ENCODE measurements at places on chromosomes 3 and 15.

DNA sequence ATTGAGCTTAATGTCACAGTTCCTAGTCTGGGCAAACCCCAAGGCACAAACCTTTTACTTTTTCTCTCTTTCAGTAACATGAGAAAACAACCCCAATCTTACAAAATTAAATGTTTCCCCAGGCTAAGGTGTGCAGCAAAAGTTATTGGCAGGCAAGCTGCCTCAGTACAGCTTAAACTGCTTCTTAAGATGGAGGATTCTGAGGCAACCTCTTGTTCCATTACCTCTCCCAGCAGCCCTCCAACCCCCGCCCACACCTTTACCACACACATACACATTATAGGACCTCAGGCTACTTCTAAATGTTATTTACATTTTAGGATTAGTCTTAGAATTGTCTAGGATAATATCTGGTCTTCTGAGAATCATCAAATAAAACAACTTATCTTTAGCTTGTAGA is 22.3 kb upstream of the CBLB start:
- DNase-seq: no peak

GRCh38 chr3:171320750-171321558 is 139.3 kb downstream of the TNIK start:
- DNase-seq: peak; percentile 94

DNA sequence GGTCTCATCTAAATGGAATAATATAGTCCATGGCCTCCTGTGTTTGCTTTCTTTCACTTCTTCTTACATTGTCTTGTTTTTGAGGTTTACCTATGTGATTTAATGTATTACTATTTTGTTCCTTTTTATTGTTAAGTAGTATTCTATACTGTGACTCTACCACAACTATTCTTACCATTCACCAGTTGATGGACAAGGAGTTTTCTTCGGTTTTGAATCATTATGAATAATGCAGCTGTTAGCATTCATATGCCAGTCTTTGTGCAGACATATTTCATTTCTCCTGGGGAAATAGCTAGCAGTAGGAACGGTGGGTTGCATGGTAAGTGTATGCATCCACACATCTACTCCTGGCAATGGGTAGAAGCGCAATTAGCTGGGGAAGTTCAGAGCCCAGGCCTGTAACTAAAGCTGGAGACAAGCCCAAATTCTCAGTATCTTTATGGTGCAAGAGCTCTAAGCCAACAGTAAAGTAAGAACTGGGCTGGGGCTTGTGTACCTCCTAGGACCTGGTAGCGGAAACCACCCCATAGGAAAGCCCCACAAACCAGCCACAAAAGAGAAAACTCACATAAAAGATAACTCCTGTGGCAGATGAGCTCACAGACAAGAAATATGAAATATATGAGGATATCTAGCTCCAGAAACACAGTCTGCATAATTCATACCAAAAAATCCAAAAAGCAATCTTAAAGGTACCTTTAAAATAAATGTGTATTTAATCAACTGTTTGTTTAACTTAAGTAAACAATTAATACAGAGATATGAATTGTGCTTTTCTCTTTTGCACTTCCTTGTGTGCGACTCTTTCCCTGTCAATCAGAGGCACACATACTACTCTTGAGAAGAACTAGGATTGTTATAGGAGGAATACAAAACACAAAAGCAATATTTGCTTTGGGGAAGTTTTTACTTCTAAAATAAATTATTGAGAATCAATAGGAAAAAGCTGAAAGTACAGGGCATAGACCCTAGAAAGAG is 2.7 kb upstream of the CSTA start:
- DNase-seq: no peak

DNA sequence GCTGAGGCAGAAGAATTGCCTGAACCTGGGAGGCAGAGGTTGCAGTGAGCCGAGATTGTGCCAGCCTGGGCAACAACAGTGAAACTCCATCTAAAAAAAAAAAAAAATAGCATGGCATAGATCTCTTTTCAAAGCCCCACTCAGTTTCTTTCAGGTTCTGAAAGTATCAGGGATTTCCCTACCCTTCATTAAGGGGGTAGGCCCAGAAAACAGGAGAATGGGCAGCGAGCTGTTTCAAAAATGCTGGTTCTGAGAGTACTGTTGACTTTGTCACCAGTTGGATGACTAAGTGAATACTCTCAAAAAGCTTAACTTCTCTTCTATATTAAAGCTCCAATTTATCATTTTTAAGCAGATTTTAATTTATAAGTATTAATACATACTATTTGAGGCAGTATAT is 72.8 kb downstream of the ARHGAP31 start:
- DNase-seq: no peak

GRCh38 chr3:105649480-105649879 is 219.3 kb downstream of the CBLB start:
- DNase-seq: no peak

GRCh38 chr3:188822411-188822810 is 349.4 kb upstream of the TPRG1 start:
- no peak for DNase-seq

GRCh38 chr15:63319065-63319464 is 41.7 kb downstream of the APH1B start:
- no peak for DNase-seq

DNA sequence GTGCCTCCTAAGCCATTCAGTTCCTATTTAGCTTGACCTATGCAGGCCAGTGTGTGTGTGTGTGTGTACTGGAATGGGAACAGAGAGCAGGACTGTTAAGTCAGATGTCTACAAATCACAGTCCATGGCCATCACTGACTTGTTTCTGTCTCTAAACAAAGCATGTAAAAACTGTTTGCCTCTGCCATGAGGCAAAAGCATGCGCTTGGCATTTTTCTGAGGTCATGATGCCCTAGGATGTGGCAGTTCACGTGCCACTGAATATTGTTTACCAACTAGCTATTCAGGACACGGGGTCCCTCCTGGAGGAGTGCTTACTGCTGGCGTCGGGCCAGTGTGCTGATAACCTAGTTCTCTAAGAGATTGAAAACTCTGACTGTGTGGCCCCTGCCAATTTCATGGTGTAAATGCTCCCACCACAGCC is 8.2 kb upstream of the ATP13A3 start:
- no peak for DNase-seq

DNA sequence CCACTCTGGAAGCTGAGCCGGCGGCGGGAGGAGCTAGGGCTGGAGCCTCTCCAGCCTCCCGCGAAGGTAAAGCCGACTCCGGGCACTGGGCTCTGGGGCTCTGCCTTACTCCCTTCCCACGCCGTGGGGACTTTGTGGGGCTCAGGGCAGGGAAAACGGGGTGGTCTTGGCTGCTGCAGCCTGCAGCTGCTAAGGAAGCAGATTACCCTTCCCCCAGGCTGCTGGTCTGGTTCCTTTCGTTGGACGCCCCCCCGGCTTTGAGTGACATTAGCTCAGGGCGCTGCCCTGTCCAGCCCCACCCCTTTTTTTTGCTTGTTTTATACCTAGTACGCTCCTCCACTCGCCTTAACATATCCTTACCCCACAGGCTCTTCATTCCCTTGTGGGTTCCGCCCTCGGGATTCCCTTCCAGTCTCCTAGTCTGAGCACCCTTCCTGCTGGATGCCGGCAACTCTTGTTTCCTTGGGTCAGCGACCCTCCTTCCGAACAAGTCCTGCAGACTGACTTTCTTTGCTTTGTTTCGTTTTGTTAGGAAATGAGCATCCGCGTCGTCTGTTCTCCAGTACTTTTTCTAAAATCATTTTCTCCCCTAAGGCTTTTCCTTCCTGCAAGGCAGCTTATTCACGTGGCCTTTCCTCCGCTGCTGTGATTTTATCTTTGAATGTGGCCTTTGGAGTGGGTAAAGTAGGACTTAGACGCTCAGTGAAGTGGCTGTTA is 551 bp downstream of the DNAJC13 start:
- peak; percentile 53 for DNase-seq

DNA sequence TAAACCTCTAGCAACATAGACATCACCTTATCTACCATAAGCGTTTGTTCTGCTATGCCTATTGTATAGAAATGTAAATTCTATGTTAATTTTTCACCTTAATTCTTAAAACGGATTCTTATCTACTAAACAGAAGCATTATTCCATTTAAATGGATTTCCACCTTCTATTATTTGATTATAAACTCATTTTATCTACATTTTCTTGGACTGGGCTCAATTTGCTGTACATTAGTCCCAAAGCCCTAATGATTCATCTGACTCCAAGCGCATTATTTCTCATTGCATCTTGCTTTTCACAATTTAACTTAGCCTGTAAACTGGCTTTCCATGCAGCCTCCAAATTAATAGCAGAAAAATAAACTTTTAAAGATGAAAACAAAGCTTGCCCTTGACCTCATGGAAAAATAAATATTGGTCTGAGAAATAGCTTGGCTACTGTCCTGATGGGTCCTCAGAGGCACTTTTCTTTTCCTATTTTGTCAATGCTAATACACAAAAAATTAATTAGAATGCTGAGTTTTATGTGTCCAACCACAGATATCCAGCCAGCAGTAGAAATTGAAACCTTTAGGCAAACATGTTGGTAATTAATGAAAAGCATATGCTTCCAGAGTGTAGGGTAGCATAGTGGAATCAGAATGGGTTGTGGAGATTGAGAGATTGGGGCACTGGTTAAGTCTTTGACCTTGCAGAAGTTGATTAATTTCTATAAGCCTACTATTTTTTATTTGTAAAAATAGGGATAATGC is 81.4 kb upstream of the CFAP20DC start:
- no peak for DNase-seq

- no peak for DNase-seq
Observed at GRCh38 chr3:146581080-146581601, 24.0 kb downstream of the PLSCR5 start.

DNA sequence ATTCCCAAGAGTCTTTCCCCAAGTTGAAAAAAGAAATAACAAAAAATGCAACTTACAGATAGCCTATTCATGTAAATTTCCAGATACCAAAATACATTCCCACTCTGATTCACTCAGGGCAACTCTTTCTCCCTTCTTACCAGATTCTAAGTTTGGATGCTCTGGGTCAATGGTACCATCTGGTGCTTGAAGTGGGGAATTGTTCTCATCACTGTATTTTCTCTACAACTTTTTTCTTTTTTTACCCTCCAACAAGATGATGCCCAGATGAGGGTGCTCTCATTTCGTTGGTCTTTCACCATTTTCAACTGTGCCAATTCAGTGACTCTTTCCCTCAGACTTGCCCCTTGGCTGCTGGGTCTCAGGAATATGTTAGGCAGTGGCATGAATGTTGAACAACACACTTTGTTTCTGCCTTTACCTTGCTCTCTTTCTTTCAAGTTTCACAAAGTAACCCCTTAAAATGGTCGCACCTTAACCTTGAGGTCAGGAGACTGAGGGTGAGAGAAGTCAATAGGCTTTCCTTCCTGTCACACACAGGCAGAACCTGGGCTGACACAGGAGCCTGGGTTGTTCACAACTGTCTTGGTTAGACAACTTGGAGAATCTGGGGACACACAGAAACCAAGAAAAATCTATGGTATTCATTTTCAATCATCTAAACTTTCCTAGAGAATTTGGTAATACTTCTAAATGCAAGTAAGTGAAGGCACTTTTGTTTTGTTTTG is 330.7 kb upstream of the SLCO3A1 start:
- peak; percentile 6 for DNase-seq

- no peak for DNase-seq
Observed at GRCh38 chr3:12579905-12580304, 23.0 kb downstream of the MKRN2 start.

DNA sequence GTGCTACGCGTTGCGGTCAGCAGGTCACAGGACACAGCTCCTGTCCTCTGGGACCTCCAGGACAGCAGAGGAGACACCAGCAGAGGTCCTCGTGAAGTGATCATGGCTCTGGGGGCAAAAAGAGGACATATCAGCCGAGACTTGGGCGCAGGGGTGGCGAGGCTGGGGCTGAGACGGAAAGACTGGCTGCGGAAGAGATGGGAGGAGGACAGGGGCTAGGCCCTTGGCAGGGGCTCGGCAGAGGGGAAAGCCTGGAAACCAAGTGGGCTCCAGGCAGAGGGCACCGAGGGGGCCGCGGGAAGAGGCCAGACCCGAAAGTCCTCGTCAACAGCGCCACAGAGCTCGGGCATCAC is 4.9 kb upstream of the CFAP100 start:
- DNase-seq: no peak

GRCh38 chr3:63523100-63523499 is 129.4 kb upstream of the SNTN start:
- DNase-seq: no peak

GRCh38 chr15:77497110-77497737 is 76.5 kb downstream of the HMG20A start:
- no peak for DNase-seq

- no peak for DNase-seq
Observed at GRCh38 chr3:72722930-72723726, 125.1 kb downstream of the SHQ1 start.

DNA sequence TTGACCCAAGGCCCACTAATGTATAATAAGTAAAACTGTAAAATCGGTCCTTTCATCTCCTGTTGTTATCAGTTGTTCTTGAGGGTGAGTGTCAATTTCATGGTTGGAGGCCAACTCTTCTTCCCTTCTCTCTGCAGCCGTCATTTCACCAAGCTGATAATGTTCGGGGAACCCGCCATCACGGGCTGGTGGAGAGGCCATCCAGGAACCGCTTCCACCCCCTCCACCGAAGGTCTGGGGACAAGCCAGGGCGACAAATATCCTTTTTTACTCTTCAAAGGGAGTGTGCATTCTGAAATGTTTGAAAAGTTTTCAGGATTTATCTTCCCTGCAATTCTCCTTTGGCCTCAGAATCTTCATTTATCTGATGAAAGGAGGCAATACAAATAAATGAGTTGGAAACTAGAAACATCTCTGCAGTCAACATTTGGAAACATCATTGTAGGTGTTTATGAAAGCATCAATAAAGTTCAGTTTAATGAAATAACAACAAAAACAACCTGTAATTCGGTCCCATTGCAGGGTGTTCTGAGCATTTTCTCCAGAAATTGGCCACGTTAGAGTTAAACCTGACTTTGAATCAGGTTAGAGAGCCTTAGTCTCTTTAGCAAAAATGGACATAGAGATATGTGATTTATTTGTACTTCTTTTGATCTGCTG is 63.9 kb downstream of the CRTC3 start:
- DNase-seq: no peak

GRCh38 chr3:131568460-131568859 is 65.7 kb upstream of the MRPL3 start:
- no peak for DNase-seq

DNA sequence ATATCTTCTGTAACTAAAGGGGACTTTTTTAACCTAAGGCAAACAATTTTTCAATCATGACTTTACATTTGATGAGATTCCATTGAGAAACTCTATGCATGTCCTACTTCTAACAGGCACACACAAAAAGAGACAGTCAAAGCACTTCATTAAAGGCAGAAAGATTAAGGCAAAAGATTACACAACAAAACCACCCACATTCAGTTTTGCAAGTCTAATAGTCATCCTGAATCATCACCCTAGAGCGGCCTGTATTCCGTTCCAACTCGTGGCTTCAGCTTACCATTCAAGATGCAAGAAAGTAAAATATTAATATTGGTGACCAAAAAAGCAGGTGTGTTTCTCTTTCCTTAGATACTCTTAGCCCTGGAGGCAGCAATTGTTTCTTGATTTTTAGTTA is 205.9 kb downstream of the P3H2 start:
- no peak for DNase-seq
